ENCODE measurements at places on chromosomes 11 and 22.

DNA sequence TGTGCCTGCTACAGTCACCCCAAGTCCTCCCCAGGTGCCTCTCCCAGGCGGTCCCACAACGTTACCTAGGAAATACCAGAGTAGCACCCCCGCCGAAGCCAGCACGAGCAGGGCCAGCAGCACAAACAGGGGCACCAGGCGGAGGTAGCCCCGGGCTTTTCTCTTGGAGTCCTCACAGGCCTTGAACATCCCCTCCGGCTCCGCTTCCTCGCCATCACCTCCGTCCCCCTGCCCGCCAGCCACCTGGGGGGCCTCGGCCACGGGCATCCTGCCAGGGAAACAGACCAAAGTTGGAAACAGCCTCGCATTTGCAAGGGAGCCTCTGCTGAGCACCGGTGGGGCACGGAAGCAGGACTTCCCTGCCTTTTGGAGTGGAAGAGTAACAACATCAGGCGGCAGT, 6.4 kb downstream of the TMPRSS6 start:
- DNase-seq: no peak

DNA sequence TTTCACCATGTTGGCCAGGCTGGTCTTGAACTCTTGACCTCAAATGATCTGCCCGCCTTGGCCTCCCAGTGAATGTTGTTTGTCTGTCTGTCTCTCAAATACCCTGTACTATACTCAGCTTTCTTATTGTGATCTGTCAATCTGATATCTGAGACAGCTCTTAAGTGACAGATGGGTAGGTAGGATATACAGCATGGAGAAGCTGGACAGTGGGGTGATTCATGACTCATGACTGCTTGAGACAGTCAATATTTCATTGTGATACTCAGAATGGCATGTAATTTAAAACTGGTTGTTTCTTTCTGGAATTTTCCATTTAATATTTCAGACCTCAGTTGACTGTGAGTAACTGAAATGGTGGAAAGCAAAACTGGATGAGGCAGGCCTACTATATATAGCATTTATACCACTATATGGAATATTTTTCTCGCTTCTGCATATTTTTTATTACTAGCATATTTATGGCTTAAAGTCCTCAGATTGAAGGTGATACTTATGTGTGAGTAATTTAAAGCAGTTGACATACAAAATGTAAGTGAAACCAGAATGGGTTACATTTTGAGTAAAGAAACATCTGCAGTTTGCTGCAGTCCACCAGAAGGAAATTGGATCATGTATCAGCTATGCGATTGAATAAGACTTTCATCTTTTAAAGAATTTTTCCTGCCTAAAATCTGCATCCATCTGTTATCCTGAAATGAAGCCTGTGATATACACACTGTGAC, 22.3 kb downstream of the ARHGAP42 start:
- no peak for DNase-seq

DNA sequence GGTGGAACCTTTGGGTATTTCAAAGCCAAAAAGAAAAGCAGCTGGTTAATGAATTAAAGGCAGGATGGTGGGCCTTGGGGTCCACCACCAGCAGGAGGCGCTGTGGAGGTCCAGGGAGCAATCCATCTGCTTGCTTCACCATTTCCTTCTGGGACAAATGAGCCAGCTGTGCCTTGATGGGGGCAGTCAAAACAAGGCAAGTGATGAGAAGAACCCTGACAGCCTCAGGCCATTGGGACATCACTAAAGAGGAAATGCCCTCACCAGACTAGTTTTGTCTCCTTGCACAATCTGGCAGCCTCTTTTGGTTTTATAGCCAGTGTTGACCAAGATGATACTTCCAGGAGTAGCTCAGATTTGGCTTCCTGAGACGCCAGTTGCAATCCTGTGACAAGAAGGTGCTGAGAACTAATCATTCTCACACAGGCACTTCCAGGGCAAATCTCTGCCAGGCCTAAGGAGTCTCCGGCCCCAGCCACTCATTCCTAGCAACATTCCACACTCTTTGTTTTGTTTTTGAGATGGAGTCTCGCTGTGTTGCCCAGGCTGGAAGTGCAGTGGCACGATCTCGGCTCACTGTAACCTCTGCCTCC, 38.2 kb upstream of the WEE1 start:
- DNase-seq: peak; percentile 73

GRCh38 chr11:34165786-34166555, 60.5 kb downstream of the NAT10 start:
- no peak for DNase-seq

DNA sequence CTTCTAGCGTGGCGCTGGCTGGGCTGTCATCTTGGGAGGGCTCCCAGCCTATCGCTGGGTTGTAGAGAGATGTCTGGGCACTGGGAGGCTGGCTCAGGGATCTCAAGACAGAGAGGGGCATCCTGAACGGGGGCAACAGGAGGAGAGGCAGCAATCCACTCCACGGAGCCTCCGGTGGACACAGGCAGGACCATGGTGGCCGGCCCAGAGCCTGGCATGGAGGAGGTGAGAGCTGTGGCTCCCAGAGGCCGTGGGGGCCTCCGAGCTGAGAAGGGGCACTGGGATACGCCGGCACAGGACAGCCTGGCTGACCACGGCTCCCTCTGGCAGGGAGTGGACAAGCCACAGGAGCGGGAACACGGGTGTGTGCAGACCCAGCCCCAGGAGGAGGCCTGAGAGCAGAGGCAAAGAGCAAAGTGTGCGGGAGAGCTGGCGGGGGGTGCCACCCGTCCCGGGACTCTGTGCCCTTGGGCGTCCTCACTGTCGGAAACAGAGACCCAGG, 9.1 kb downstream of the MRGPRF start:
- DNase-seq: no peak

GRCh38 chr11:65310215-65310614, 4.5 kb upstream of the CDC42EP2 start:
- no peak for DNase-seq

DNA sequence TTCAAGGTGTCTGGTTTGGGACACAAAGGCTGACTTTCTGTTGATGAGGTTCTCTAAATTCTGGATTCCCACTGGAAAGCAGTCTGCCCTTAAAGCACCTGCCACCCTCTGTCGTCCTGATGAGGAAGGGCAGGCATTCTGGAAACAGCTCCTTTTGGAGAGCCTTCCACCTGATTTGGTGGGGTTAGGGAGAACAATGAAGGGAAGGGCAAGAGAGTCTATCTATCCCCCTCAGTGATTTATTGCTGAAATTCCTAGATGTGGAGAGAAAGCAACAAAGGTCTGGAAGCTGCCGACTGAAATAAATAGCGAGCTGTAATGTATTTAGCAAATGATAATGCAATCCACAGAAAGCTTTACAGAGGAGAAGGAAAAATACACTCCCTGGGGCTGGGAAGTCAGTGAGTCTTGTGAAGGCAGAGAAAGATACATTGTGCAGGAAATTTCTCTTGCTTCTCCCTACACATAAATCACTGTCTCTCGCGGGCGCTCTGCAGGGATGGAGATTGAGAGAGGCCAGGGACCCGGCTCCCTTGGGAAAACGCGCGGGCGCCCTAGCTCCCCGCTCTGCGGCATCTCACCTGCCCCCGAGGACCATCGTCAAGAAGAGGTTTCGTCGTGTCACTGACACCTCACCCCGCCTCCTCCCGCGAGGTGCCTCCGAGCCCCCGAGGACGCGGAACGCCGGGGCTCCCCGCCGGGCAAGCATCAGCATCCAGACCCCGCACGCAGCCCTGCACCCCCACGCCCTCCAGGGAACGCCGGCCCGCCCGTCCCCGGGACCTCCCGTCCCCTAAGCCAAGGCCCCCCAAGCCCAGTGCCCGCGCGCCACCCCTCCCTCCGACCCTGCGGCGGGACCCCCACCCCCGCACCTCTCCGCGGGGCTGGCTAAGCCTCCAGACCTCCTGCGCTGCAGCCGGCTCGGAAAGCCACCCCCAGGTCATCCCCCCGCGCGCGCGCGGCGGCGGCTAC, 673 bp downstream of the CDON start:
- peak; percentile 17 for DNase-seq

- no peak for DNase-seq
Measured at GRCh38 chr11:117691218-117691514, 105.8 kb downstream of the DSCAML1 start.

DNA sequence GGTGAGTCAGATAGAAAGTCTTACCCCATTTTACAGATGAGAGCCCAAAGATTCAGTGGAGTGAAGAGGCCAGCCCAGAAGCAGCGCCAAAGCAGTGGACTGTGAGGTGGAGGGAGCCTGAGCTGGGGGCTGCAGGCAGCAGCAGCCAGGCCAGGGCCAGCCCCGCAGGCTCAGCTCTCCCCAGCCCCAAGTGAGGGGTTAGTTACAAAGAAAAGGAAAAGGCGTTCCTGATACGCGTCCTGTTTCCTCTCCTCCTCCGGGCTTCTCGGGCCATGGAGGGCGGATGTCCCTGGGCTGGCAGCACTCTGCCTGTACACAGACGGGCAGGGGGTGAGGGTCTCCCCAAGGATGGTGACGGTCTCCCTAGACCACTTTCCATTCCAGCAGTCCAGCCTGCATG, 44.9 kb downstream of the ARRB1 start:
- no peak for DNase-seq

GRCh38 chr11:125390946-125391345, 105.1 kb downstream of the FEZ1 start:
- no peak for DNase-seq

- no peak for DNase-seq
Measured at GRCh38 chr11:30960387-30960992, 374.3 kb upstream of the MPPED2 start.

DNA sequence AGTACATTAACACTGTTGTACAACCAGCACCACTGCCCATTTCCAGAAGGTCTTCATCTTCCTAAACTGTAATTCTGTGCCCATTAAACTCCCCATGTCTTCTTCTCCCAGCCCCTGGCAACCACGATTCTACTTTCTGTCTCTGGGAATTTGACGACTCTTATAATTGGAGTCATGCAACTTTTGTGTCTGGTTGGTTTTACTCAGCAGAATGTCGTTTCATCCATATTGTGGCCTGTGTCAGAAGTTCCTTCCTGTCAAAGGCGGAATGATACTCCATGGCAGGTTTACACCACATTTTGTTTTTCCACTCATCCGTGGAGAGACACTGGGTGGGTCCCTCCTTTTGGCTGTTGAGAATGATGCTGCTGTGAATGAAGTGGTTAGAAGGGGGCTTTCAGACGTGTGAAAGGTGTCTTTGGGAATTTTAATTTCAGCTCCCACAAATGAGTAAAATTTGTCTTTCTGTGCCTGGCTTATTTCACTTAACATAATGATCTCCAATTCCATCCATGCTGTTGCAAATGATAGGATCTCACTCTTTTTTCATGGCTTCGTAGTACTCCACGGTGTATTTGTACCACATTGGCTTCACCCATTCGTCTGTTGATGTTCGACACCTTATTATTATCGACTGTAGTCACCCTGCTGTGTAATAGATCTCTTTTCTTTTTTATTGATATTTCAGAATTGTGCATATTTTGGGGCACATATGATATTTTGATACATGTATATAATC, 86.1 kb upstream of the SEPTIN5 start:
- no peak for DNase-seq

DNA sequence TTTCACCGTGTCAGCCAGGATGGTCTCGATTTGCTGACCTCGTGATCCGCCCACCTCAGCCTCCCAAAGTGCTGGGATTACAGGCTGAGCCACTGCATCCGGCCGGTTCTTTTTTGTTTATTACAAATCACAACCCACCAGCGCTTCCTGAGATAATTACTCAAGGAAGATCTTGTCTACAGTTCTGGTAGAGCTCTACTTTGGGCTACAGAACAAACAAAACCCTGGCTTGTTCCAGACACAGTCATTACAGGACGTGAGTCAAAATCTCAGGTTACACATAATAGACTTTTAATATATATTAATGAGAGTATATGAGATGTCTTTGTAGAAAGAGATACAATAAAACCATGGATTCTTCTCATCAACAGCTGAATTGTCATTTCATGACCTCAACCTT, 42.8 kb upstream of the NUP50 start:
- no peak for DNase-seq

DNA sequence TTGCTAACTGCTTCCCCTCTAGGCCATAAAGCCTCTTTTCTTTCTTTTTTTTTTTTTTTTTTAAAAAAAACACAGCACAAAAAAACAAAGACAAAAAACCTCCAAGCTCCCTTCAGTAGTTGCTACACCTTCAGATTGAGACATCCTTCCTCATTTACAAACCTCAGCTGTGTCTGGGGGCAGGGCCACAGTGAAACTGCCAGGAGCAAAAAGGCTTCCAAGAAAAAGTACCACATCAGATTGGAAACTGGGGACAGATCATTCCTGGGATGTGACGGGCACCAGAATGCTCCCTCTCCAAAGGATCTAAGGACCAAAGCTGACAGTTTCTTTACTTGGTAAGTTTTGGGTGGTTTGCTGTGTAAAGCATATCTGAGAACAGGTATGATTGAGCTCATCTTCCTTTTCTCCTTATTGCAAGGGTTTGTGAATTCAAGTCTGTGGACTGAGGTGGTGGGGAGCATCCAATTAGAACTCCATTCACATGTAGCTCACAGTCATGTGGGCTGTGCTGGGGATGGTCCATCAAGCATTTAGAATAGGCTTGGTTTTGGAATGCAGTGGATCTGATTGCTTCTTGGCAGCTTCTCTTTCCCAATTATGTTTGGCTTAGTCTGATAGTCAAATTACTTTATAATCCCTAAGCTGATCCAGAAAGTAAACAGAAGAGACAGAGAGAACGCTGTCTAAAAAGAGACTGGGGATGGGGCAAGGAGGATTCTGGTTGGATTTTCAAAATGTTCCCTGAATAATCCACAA, 705 bp downstream of the BBOX1 start:
- no peak for DNase-seq

DNA sequence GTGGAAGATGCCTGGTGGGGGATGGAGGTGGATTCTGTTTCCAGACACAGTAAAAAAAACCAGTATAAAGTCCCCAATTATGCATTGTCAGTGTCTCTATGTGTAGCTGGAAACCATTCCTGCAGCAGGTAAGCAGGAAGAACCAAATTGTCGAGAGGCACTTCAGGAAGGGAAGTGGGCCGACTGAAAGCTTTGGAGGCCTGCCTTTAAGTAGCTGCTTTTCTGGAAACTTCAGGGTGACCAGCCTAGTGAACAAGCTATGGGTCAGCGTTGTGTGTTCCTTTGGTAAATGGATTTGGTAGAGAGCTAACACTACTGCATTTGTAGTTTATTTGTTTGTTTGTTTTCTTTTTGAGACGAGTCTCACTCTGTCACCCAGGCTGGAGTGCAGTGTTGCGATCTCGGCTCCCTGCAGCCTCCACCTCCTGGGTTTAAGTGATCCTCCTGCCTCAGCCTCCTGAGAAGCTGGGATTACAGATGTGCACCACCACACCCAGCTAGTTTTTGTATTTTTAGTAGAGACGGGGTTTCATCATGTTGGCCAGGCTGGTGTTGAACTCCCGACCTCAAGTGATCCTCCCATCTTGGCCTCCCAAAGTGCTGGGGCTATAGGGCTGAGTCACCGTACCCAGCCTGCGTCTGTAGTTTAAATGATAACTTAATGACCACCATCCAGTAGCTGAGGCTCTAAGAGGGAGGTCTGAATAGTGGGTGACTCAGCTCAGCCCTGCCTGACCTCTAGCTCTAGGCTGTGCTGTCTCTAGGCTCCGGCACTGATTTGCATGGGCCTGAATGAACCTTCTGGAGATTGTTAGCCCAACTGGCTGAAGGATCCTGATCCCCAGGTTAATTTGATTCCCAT, 12.8 kb downstream of the PTPRJ start:
- no peak for DNase-seq

Data from effector memory CD8-positive, alpha-beta T cell (primary cell).